Small intestine (tissue), 16 donors: ENCODE measurements at places on chromosomes 12 and 14.

DNA sequence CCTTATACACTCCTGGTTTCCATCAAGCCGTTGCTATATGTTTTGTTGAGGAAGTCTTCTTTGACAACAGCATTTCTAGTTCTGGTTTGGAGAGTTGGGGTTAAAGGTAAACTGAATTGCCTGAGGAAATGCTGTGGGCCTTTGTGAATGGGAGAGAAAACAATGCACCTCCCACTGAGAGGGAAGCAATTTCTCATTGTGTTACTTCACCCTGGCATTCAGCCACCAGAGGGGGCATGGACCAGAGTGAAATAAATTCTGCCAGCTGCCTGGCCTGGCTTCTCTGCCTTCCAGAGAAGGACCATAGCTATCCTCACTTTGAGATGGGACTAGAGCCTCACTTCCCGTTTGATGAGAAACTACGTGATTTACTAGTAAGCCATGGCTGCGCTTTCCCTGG, 475.3 kb downstream of the EGLN3 start:
- peak; percentile 52 for DNase-seq

DNA sequence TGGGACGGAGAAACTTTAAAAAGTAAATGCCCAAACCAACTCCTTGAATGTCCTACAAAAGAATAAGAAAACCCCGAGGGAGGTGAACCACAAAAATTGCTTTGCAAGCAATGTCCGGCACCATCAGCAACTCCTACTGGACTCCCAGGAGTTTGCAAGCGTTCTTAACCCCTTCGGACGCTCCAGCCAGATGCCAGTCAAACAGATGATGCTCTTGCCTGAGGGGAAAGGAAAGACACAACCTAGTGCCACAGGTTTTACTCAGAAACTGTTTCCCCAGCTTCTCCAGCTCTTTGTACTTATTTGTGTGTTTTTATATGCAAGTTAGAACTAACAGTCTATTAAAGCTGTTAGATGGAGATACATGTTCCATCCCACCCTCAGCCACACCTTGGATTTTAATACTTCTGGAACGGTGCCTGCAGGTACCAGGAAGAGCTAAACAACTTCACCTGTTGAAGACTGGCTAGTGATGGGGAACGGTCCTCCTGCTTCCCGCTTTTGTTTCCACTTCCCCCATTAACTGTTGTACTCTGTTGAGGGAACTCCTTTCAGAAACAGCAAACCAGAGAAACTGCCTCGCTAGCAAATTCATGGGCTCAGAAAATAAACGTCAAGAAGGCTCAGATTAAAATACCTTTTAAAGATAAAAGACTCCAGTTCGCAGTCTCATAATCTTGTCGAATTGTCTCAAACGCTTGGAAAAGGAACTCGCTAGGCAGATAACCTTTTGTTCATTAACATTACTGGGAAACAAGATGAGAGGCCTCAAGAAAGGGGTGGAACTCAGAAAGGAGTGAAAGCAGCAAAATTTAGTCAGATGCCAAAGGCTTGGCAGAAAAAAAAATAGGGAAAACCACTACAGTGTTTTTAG, 1.1 kb upstream of the FERMT2 start:
- DNase-seq: peak; percentile 39

DNA sequence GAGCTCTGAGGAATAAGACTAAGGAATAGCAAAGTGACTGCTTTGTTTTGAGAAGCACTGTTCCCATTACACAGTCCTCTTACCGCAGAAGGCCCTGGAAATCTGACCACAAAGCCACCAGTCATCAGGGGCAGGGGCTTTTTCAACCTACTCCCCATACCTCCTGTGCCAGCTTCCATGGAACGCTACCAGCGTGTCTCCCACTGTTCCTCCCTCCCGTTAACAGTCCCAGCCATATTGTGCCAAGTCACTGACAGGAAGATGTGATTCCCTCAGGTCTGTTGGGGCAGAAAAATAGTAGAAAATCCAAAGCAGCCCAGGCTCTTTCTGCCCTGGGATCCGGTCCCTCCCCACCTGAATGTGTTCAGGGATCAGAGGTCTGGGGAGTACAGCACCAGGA, 46.6 kb upstream of the VPS33A start:
- no peak for DNase-seq

DNA sequence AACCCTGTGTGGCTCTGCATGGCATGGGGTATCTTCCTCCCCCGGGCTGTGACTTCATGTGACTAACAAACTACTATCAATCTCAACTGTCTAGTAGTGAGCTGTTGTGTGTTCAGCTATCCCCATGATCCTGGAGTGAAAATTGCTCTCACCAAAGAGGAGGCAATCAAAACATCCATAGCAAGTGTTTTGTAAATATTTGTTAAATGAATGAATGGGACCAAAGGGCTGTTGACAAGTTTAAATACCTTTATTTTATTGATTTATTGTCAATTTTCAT, 138.1 kb upstream of the CPM start:
- no peak for DNase-seq

GRCh38 chr14:105067969-105068301, 2.7 kb upstream of the GPR132 start:
- no peak for DNase-seq

GRCh38 chr12:12133259-12133658, 62.5 kb downstream of the BCL2L14 start:
- no peak for DNase-seq

DNA sequence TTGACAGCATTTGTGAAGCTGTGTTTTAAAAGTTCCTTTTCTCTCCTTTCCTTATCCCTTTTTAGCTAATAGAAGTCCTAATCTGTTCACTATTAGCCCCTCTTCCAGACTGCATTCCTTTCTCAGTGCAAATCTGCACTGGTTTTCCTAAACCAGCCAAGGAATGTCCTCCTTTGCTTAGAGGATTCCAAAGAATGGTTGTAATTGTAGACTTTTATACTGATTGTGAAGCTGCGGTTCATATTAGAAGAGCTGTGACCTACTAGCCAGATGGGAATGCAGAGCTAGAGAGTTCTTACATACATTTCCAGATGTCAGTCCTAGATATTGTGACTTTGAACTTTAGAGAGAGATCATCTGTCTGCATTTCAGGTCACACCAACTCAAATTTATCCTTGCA, 79.8 kb downstream of the MYRFL start:
- no peak for DNase-seq

DNA sequence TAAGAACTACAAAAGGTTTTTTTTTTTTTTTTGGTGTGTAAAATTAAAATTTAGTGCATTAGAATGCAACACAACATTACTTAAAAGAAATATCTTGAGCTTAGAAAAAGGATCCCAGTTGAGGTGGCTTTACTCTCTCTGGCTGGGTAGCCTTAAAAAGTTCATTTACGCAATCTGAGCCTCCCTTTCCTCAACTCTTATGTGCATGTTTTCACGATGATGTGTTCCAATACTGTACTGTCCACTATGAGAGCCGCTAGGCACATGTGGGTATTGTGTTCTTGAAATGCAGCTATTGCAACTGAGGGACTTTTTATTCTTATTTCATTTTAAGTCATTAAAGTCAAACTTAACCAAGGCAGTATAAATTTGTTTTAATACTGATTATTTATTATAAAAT, 460.9 kb upstream of the SYT1 start:
- no peak for DNase-seq

- DNase-seq: no peak
Measured at GRCh38 chr12:79186506-79186905, 321.9 kb downstream of the SYT1 start.

GRCh38 chr12:58233886-58234285, 292.5 kb downstream of the ATP23 start:
- DNase-seq: peak; percentile 21

GRCh38 chr14:34224221-34224620, 237.8 kb downstream of the SPTSSA start:
- DNase-seq: no peak

- DNase-seq: no peak
Measured at GRCh38 chr12:125645724-125646123, 580.5 kb downstream of the AACS start.

DNA sequence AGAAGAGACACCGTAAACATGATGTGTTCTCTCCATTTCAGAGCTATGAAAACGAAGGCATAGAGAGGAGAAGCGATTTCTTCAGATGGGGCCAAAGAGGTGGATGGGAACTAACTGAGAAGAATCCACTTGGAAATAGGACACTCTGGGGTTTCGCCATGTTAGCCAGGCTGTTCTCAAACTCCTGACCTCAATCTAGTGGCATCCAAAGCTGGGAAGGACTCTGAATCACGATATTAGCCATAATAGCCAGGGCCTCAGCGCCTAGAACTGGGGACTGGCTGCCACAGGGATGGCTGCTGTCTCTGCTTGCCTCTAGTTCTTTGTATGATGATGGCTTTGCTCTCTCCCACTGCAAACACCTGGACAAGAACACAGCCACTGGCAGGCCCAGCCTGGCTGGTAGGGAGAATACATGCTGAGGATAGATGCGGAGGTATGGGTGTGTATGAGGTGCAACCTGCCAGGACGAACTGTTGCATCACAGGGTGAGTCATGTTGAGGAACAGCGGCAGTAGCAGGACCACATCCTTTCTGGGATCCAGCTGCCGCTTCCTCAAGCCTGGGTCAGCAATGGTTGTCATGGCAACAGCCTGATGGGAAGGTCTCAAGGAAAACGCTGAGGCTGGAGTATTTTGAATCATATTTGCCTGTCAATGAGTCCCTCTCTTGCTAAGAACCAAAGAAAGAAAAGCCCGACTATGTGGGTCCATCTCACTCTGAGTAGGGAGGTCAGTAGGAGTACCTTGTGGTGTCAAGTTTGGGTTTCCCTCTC, 31.1 kb downstream of the CCDC177 start:
- peak; percentile 44 for DNase-seq

- no peak for DNase-seq
Measured at GRCh38 chr14:51180577-51180976, 59.5 kb upstream of the TMX1 start.

- DNase-seq: no peak
Measured at GRCh38 chr14:51828017-51828797, 32.2 kb upstream of the GNG2 start.

DNA sequence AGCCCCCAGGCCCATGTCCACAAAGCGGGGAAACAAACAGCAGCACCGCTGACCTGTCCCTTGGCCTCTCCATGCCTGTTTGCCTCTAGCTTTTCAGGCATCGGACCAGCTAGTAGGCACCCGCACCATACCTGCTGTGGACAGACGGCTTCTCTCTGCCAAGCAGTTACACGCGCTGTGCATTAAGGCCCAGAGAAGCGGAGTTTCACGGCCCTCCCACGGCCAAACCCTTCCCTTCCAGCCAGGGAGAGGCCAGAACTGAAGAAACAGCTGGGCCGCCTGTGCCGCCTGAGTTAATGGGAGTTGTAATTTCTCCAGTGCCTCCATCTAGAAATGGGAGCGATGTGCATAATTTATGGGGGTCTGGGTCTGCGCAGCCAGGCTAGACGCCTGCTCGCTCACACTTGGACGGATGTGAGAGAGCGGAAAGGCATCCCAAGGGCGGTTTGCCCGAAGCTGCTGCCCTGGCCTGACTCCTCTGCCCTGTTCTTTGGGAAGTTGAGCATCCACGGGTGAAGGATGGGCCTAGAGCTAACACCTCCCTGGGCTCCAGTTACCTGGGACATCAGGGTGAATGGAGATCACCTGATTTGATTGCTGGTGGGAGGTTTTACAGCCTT, 89.7 kb upstream of the BCL11B start:
- DNase-seq: no peak

GRCh38 chr12:76878099-76878898, 520 bp downstream of the CSRP2 start:
- DNase-seq: peak; percentile 21

- no peak for DNase-seq
Measured at GRCh38 chr12:132449565-132450417, 40.2 kb upstream of the FBRSL1 start.

DNA sequence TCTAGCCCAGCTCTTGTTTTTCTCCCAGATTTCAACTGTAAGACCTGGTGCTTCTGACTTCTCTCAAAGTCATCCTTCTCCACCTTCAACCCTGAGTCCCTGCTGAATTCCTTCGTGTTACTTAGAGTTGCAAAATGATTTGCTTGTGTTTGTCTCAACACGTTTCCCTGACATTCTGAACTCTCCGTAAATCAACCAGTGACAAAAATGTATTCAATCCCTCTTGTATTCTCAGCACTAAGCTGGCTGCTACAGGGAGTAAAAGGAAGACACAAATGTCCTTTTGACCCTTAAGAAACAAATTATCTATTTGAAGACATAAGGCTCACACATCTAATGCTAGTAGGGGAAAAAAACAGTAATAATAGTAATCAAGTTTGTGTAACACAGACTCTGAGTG, 514.0 kb upstream of the TMPO start:
- DNase-seq: no peak

DNA sequence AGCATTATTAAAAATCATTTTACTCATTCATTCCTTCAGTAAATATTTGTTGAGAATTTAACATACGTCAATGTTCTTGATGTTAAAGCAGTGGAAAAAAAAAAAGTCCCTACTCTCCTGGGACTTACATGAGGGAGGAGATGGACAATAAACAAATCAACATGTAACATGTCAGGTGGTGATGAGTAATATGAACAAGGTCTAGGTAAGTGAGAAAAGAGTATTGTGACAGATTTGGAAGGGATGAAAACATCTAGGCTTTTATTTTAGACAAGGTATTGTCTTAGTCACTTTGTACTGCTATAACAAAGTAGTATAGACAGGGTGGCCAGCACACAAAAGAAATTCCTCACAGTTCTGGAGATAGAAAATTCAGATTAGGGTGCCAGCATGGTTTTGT, 167.2 kb downstream of the FSCB start:
- no peak for DNase-seq

- DNase-seq: peak; percentile 39
Measured at GRCh38 chr12:59046763-59047534, 126.6 kb upstream of the LRIG3 start.

DNA sequence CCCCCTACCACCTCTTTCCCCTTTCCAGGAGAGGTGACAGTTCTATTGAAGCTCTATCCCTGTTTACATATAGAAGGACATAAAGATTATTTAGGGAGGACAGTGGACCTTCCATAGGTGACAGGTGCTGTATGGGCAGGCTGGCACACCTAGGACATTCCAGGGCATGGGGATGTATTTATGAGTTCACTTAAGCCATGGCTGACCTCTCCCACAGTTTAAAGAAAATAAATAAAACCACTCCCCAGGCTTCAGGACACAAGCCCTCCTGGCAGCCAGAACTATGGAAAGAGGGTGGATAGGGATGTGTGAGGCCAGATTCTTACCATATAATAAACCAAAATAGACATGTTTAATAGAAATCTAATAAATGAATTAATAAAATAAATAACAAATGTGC, 85.6 kb upstream of the HOXC13 start:
- no peak for DNase-seq

DNA sequence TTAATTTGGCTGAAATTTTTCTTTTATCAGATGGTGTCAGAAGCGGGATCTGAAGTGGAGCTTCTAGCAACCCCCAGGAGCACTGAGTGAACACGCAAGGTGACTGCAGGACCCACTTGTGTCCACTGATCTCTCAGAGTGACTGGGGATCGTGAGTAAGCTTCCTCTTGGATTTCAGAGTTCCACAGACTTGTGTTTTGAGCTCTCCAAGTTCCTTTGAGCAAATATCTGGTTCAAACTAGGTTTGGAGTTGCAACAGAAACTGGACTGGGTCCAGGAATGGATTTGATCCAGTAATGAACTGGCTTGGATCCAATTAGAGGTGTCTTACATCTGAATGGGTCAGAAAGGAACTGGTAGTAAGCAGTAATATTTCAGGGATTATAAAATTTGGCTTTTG, 24.7 kb upstream of the B4GALNT1 start:
- DNase-seq: no peak
